Choroid plexus epithelial cell (primary cell): ENCODE measurements at places on chromosomes 3 and 15.

DNA sequence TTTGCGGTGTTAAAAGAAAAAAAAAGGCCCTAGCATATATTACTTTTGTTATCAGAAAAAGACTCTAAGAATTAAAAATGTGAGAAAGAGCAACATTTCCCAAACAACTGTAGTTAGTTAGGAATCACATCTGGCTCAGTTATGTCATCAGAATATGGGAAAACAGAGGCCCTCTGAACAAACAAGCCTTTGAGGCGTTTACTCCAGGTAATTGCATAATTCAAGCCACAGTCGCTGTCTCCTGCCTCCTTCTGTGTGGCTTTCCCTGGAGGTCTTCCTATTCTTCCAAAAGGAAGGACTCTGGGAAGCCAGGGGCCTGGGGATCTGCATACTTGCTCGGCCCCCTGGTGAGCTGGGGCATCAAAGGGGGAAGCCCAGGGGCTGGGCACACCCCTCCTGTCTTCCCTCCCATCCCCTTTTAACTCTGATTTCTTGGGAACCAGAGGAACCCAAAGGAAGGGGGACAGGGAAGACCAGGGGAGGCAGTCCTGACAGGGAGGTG, 3.7 kb upstream of the FAM107A start:
- DNase-seq: no peak

DNA sequence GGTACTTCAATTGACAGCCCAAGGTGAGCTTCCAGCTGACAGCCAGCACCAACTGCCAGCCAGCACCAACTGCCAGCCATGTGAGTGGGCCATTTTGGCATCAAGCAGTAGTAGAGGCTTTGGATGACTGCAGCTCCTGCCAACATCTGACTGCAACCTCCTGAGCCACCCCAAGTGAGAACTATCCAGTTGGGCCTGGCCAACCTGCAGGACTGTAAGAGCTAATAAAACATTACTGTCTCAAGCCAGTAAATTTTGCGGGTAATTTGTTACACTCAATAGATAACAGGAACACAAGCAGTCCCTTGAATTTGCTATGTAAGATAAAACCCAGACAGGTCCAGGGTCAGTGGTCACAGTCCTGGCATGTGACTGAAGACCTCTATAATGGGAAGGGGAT, 29.7 kb downstream of the EPHB1 start:
- no peak for DNase-seq

GRCh38 chr3:60291115-60291514, 960.1 kb downstream of the FHIT start:
- no peak for DNase-seq

DNA sequence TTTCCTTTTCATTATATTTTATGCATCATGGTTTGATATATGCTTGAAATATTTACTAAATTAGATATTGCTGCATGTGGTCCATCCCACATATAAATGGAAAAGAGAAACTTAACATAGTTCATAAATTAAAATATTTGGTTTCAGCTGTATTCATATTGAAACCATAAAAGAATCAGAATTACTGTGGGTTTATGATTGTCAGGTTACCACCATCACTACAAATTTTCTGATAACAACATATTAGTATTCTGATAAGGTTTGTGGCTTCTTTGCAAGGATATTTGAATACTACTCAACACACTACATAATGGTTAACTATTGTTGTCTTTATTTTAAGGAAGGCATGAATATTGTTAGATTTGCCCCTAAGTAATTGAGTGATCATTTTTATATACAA, 235.5 kb downstream of the UBE2E2 start:
- no peak for DNase-seq

GRCh38 chr3:34212175-34212574, 413.7 kb downstream of the PDCD6IP start:
- DNase-seq: peak; percentile 42

- DNase-seq: no peak
Measured at GRCh38 chr15:69608661-69609060, 156.0 kb downstream of the RPLP1 start.

DNA sequence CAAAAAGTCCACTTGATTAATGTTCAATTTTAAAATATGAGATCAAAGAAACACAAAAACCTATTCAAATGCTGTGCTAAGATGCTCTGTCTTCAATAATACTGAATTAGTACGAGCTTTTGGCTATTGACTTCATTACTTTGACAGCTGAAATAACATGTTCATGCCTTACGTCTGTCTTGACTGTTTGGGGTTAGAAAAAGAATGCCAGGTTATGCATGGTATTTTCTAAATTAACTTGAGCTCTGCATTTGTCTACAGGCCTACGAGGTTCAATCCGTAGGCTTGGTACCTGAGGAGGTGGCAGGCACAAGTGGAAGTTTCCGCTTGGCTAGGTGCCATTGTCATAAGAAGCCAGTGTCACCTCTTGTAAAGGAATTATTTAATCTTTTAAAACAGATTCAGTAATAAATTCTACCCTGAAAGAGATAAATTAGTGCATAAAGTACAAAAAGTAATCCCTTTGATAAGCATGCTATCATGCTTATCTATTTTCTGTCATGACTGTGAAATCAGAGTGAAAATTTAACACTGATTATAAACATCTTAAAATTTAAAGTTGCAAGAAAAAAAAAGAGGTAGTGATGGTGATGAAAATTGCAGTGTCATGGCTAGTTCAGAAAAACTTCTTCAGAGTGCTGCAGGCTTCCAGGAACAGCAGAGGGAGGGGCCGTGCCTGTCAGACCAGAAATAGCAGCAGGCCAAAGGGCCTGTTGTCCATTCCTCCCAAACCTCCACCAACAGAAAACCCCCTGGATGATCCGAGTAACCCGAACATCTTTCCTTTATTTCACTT, 115.7 kb downstream of the ARRDC4 start:
- DNase-seq: peak; percentile 54

GRCh38 chr3:121793078-121793477, 41.8 kb downstream of the IQCB1 start:
- no peak for DNase-seq

DNA sequence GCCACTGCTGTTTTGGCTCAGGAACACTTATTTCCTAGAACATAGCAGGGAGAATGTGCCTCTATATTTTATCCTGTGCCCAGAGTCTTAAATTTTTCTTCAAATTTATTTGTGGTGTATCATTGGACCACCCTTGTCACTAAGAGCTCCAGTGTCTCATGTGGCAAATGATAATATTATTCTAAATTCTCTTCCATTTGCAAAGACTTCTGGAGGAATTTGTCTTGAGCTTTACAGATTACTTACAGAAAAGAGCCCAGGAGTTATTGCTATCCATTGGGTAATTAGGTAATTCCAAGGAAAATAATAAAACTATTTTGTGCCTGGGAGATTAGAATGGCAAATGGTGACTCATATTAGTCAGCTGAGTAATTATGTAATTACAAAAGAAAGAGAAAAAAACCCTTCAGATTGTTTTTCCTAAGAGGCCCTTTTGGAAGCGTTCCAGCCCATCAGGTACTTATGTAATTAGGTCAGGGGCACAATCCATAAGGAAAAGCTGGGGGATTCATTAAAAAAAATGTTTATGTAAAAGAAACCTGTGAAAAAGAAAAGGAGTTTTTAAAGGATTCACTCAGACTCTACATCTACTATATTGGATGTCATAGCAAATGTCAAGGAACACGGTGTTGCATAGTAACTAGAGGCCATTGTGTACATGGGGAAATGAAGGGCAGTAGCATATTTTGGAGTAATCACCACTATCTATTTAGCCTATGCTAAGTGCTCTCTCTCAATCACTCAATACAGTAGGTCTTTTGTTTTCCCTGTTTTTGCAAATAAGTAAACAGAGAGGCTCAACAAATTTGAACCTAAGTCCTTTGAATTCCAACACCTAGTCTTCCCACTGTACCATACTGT, 380.9 kb upstream of the RARB start:
- peak; percentile 56 for DNase-seq

GRCh38 chr15:64067564-64068030, 21.3 kb upstream of the DAPK2 start:
- peak; percentile 67 for DNase-seq

GRCh38 chr3:186821429-186822387, 15.4 kb upstream of the RFC4 start:
- peak; percentile 77 for DNase-seq

DNA sequence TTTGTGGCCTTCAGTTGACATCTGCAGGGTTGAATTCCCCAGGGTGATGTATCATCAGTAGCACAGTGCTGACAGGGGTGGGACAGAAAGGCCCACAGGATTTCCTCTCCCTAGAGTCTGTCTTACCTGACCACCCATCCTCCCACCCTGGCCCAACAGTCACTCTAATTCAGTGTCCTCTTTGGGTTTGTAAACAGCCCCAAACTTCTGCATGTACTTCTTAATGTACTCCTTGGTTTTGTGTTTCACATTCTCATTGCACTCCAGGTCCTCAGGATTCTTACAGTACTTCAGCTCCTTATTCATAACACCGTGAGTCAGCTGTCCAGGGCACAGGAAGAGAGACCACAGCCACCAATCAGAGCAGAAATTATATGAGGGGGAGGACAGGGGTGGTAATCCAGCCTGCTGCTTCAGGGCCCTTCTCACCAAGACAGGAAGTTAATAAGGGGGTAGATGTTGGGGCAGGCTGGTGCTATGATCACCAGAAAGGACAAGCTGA, 37.5 kb downstream of the NBEAL2 start:
- DNase-seq: peak; percentile 83

- DNase-seq: no peak
Measured at GRCh38 chr3:104868291-104868690, 498.4 kb upstream of the ALCAM start.

GRCh38 chr3:165903885-165904630, 66.8 kb upstream of the BCHE start:
- no peak for DNase-seq

- no peak for DNase-seq
Measured at GRCh38 chr15:88267720-88268119, 11.2 kb upstream of the NTRK3 start.

- DNase-seq: peak; percentile 61
Measured at GRCh38 chr15:26864664-26865191, 2.1 kb upstream of the GABRA5 start.

GRCh38 chr15:39625856-39626255, 45.0 kb downstream of the THBS1 start:
- DNase-seq: peak; percentile 63

- DNase-seq: no peak
Measured at GRCh38 chr3:162956711-162957110, 1460.1 kb downstream of the OTOL1 start.

DNA sequence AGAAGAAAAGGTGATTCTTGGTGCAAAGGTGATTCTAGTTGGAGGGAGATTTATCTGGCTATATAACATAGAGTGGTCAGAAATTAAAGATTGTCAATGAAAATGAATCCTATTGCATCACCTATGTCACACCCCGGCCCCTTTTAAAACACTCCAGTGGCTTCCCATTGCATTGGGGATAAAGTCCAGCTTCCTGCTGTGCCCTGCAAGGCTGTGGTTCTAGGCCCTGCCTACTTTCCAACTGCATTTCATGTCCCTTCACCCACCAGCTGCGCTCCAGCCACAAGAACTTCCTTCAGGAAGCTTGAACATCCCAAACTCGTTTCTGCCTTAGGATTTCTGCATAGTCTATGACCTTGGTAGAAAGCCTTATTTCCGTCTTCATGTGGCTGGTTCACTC, 118.7 kb upstream of the UMPS start:
- DNase-seq: no peak

GRCh38 chr15:90201944-90202375, 830 bp downstream of the SEMA4B start:
- DNase-seq: no peak

DNA sequence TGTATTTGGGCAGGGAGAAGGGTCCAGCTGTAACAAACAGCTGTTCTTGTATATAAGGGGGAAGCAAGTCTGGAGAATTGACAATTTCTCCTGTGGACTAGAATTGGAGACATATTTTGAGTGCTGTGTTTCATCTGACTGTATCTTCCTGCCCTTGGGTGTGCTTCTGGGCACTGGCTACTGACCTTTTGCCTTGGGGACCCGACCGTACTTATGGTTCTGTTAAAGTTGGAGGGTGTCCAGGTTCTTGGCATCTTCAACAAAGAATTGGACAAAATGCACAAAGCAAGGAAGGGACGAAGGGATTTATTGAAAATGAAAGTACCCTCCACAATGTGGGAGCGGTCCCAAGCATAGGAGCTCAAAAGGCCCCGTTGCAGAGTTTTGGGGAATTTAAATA, 31.0 kb downstream of the MAP2K1 start:
- DNase-seq: no peak

DNA sequence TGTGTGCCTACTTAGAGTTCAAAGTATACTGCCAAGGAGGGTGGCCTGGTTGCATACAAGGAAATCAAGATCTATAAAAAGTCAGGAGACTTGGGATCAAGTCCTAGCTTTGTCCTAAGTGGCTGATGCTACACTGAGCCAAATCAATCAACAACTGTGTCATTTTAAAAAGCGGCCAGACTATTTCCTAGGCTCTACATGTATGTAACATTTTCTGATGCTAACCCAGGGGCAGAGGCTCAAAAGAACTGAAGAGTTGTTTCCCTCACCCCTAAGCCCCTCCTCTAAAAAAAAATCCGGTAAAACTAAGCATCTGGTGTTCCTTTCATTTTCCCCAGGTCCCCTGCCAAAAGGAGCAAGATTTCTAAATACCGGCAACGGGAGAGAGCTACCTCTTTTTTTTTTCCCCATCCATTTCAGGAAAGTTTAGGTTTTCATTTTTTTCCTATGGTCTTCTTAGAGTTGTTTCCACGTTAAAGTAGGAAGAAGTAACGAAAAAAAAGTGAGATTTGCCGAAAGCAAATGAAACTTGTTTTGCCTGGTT, 18.8 kb upstream of the CHD2 start:
- DNase-seq: peak; percentile 36

- DNase-seq: peak; percentile 95
Measured at GRCh38 chr3:53238051-53238850, 17.6 kb downstream of the TKT start.

GRCh38 chr15:46322753-46323152, 687.9 kb downstream of the SQOR start:
- DNase-seq: no peak

GRCh38 chr3:30012941-30013543, 593.4 kb upstream of the TGFBR2 start:
- peak; percentile 84 for DNase-seq

- DNase-seq: peak; percentile 63
Measured at GRCh38 chr15:42494998-42495360, 455 bp upstream of the SNAP23 start.

- no peak for DNase-seq
Measured at GRCh38 chr3:129348734-129349133, 70.1 kb downstream of the HMCES start.

- DNase-seq: no peak
Measured at GRCh38 chr3:62727981-62728380, 147.2 kb downstream of the CADPS start.

- DNase-seq: no peak
Measured at GRCh38 chr3:145752576-145752975, 408.4 kb downstream of the PLOD2 start.

GRCh38 chr3:90010341-90010740, 902.9 kb downstream of the EPHA3 start:
- peak; percentile 84 for DNase-seq

DNA sequence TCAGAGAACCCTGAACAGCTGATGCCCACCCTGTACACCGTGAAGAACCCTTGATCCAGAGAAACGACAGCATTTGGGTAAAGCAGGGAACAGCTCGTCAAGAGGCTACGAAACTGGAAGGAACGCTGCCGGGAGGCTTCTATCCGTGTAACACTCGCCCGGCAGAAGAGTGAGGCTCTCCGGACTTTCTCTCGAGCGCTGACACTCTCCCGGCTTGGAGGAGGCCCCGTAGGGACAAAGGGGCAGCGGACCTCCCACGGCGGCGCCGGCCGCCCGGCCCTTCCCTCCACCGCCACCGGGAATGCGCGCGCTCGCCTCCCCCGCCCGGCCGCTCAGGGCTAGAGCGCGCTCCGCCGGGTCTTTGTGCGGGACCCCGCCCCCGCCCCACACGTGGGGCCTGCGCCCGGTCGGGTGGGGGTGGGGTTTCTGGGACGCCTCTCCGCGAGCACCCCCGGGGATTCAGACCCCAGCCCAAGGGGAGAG, 1.7 kb downstream of the HYAL2 start:
- peak; percentile 62 for DNase-seq
